Natural killer cell treated with Interleukin-12 subunit alpha and Interleukin-12 subunit beta and Interleukin-15 and Interleukin-18, amount 100 ng/mL, for 72 hours (primary cell): ENCODE measurements at places on chromosomes 4 and X. TPM values are rescaled to one million over a fixed set of nuclear protein-coding genes. Genes with fewer than 3 reads are reported as not detected.
A peak's percentile ranks its signal among the peaks of the same experiment; 100 is the strongest.

DNA sequence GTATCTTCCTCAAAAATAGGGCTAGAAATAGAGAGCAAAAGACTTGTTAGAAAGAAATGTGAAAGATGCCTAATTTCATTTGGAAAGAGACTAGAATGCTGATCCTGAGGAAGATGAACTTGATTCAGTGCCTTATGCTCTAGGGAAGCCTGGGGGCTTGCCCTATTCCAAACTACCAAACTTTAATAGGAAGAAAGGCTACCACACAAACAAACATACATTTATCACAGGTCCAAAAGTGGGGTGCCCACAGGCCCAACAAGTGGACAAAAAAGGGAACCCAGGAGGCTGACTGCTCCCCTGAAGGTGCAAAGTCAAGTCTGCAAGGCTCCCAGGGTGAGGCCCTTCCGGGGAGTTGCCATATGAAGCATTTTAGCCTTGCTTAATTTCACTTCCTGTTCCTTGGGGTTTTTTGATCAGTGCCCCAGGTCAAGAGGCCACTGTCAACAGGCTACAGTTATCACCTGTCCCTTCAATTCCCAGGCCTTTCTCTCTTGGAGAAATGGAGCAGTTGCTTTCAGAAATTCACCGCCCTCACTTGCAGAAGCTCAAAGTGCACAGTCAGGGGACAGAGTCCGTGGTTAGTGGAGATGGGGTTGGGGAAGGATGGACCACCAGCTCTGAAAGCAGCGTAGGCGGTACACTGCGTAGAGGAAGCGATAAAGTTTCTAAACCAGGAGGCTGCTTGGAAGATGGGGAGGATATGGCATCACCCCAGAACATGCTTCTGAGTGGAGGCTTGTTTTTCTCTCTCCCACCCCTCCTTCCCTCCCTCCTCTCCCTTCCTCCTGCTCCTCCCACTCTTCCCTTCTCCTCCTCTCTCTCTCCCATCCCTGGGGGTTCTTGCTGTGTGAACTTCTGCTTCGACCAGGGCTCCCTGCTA, 36.4 kb downstream of the TMEM154 start:
- no peak for DNase-seq

DNA sequence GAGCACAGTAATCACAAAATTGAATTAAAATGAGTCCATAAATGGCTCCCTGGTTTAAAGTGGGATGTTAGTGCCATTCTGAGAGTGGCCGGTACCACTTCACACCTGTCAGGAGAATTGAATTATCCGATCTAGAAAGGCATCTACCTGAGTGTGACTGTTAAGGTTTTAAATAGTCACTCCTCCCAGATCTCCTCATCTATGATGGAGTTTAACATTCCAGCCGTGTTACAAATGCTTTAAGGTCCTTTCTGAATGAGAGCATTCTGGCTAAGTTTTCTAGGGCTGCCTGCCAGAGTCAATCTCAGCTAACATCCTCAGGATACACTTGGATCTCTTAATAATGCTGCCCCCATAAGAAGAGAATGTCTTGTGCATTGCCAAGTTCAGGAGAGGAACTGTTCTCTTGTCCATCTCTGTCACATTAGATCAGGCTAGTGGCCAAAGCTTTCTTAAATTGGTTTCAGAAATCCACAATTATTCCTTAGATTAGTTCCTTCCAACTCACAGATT, 231.1 kb downstream of the SLC39A8 start:
- no peak for DNase-seq

- no peak for DNase-seq
These were observed 269.9 kb upstream of the NRK start for GRCh38 chrX:105552395-105552794.

Gene MAGEA10
- total RNA-seq = not detected

GRCh38 chr4:110155654-110156053, 42.8 kb downstream of the ELOVL6 start:
- no peak for DNase-seq

DNA sequence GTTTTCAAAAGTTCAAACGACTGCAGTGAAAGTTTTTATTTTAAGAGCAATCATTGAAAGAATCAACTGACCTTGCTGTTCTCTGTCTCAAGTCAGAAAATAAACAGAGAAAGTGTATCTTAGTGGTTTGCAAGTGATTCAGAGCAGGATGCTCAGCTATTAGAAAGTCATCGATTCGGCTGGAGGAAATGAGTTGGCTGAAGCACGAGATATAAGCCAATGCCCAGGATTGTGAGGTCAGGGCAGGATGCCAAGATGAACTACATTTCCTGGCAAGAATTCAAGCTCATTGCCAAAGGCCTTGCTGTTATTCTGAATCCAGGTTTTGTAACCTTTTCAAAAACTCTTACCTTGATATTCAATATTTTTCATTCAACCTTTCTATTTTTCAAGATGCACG, 541.4 kb upstream of the BOD1L1 start:
- DNase-seq = no peak

- no peak for DNase-seq
These were observed 57.7 kb downstream of the SAT1 start for GRCh38 chrX:23840674-23841073.

DNA sequence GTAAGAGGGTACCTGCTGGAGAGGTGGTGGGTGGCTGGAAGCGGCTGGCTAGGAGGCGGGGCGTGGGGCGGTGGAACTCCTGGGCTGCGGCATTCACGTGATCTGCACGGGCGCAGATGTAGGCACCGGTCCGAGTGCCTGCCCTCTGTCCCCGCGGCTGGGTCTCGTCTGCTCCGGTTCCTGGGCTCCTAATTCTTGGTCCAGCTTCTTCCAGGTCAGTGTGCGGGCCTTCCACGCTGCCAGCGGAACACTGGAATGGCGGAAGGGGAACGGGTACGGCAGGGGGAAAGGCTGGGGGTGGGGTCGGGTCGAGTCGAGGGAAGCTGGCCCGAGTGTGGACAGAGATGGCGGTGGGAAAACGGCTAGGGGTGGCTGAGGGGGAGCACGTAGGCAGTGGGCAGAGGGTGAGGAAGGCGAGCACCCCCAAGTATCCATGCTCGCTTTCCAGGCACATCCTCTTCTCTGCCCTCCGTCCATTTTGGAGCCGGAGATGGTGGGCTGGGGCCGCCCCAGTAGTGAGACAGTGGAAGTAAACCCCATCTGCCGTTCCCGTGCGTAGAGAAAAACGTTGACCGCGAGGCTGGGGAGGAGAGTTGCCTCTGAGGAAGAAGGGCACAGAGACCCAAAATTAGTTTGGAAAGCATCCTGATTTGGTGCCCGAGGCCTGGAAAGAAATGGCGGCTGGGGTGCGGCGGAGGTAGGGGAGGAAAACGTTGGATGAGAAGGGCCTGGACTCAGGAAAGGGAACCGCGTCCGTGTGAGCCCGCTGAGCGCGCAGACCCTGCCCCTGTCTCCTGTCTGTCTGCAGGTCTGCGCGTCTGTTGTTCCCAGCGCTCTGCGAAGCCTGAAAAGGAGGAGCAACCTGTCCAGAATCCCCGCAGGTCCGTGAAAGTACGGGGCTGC, at the start of gene TCEAL4:
TSS of gene TCEAL4 (plus strand) at position 105 of the 903 bp plus-strand sequence. CDS start 1,161 bp downstream, outside the sequence.
- DNase-seq = no peak

DNA sequence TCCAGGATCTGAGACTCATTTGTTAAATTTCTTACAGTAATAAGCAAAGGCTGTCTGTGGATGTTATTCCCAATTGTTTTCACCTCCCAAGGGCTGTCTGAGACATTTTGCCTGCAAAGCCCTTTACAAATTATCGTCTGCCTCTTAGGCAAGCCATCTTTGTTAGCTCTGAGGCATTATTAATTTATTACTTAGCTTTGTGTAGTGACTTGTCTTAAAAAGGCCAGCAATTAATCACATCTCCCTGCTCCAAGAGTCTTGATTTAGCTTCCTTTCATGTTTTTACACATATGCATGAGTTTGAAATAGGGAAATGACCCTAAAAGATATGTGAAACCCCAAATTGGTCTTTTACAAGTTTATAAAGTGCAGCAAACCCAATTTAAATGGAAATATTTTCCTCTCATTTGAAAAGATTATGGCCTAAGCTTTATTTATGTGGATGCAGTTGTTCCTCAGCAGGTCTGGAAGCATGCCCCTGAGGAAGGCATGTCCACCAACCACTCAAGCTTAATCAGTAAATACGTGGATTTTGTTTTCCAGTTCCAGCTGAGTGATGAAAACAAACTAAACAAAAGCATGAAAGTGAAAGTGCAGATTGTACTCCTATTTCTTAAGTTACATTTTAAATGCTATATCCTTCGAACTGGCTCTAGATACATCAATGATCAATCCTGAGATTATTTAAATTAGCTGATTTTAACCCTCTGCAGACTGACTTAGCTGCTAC, 173.6 kb upstream of the LNX1 start:
- no peak for DNase-seq

DNA sequence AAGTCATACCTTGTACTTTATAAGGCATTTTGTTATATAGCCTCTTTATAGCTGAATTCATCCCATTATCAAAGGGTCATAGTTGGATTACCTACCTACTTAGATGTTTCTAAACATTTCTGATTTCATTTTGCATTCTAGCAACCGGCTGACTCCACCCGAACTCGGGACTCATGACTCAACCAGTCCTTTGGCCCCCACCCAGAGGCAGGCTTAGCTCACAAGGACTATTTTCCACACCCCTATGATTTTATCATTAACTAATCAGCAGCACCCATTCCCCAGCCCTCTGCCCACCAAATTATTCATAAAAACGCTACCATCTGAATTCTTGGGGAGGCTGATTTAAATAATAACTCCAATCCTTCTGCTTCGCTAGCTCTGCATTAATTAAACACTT, 79.9 kb upstream of the EGFL6 start:
- DNase-seq = no peak

Gene NUP62CL
- total RNA-seq = 1.1 TPM

DNA sequence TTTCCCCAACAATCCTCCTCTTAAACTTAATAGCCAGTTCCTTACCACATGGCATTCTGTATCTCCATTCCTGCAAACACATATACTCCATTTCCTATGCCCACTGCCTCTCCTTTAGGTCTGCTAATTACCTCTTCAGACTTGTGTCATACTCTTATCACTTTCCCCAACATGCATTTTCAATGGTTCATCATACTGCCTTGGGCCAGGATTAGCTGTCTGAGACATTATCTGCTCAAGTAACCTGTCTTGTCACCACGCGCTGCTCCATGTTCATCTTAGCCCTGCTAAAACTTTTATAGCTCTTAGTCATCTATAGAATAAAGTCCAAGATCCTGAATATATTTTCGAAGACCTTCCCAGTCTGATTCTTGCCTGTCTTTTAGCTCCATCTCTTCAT, 224.1 kb upstream of the GK2 start:
- no peak for DNase-seq

Gene CYLC1
- total RNA-seq = not detected

- no peak for DNase-seq
These were observed 5.8 kb downstream of the TAFAZZIN start for GRCh38 chrX:154417157-154417556.

Gene TGIF2LX
- not detected for total RNA-seq

DNA sequence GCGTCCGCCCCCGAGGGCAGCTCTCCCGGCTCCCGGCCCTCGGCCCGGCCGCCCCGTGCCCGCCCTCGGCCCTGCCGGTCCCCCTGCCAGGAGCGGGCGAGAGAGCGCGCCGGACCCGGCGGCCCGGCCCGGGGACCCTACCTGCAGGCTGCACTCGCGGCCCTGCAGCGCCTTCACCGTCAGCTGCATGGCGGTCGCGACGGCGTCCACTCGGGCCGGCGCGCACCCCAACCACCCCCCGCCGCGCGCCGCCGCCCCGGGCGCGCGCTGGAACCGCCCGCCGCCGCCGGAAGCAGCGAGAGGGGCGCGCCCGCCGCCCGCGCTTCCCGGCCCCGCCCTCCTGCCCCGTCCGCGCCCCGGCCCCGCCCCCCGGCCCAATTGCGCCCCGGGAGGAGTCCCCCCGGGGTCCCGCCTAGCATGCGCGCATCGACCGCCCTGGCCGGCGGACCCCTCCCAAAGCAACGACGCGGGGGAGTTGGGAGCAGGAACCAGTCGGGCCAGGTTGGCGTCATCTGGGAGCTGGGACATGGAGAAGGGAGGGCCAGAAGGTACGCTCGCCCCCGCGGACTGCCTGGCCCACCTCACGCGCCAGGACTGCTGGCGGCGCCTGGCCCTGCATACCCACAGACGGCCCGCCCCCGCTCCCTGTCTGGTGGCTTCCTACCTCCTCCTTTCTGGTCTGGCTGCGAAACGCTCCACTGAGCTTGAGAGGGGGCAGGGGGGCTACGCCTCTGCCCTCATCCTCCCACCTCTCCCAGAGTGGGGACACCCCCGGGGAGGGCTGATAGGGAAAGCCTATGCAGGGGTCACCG, at the start of gene UBL4A:
TSS of gene UBL4A (minus strand) at position 220 of the 812 bp plus-strand sequence. CDS start at position 189, 31 bp downstream.
- peak; percentile 75 for DNase-seq

DNA sequence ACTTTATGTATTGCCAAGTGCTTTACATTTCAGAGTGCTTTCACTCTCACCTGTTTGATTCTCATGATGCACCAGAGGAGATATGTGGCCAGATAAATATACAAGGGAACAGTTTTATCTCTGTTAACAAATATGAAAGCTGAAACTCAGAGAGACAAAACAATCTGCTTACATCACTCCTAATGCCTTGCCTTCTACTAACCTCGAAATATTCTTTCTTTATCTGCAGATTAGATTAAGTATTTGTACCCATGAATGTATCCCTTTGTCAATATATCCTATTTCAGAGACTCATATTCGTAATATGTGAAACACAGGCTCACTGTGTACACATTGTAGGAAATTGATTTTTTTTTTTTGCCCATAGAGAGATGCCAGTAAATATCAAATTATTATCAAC, 178.1 kb downstream of the NWD2 start:
- no peak for DNase-seq

GRCh38 chr4:183808097-183808456, 97.0 kb upstream of the STOX2 start:
- DNase-seq = no peak

DNA sequence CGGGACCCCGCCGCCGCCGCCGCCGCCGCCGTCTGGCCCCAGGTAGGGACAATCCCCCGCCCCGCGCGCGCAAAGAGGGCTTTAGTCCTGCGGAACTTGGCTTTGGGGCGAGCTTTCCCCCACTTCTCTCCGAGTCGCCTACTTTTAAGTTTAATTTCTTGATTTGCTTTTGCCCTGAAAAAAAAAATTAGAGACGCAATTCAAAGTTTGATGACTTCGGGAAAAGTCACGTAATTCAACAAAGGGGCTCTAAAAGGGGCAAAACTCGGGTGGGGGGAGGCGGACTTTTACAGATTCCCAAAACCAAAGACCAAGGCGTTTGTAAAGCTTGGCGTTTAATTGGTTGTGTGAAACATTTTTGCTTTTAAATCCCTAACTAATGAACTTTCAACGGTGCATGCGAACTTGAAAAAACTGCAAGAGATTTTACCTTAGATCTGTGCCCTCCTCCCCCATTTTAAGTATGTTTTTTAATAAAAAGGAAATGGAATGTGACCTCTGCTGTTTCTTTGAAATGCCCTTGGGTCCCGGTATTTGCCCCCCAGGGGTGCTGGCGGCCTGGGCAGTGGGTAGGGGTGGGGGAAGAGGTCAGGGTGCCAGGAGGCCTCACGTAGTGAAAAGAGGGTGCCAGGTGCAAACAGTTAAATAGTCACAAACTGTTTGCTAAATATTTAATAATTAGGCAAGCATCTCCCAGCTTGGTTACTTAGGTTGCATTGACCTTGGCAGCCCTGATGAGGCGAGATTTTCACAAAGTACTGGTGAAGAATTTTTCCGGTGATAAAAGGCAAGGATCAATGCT, 209.7 kb downstream of the NWD2 start:
- DNase-seq = no peak

GRCh38 chrX:29107231-29107630, 520.0 kb downstream of the IL1RAPL1 start:
- no peak for DNase-seq

GRCh38 chrX:28850955-28851354, 263.7 kb downstream of the IL1RAPL1 start:
- no peak for DNase-seq
